Ovary (tissue), 10 donors: ENCODE measurements at places on chromosomes 11 and 22. TPM values are rescaled to one million over a fixed set of nuclear protein-coding genes. Genes with fewer than 3 reads are reported as not detected.

GRCh38 chr11:114321621-114322257 lies 25.5 kb downstream of the NNMT start:
- no peaks in the 10 kb centered on the region for H3K27me3 ChIP-seq
- H3K4me1 ChIP-seq, result no peaks in the 10 kb centered on the region
- H3K4me3 ChIP-seq, result no peak overlapping the region
- DNase-seq, result no peak
- H3K27ac ChIP-seq, result no peak overlapping the region

DNA sequence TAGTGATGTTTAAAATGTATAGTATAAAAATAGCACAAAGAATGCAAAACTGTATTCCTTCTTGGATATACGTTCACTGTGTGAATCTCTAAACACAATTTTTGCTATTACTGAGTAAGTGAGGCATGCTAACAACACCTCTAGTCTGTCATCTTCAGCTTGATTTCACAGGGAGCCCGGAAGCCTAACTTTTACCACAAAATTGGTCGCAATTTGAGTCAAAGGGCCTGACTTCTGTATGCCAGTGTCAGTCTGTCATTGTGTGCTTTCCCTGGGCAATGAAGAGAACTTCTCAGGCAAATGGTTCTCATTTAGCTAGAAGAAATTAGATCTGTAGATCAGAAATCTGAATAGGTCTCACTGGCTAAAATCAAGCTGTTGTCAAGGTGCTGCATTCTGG lies 1059.5 kb downstream of the FAM181B start:
- H3K27ac ChIP-seq, result no peak overlapping the region
- H3K36me3 ChIP-seq, result no peaks in the 10 kb centered on the region
- no peak overlapping the region for H3K4me3 ChIP-seq
- no peaks in the 10 kb centered on the region for H3K4me1 ChIP-seq
- no peak for DNase-seq

DNA sequence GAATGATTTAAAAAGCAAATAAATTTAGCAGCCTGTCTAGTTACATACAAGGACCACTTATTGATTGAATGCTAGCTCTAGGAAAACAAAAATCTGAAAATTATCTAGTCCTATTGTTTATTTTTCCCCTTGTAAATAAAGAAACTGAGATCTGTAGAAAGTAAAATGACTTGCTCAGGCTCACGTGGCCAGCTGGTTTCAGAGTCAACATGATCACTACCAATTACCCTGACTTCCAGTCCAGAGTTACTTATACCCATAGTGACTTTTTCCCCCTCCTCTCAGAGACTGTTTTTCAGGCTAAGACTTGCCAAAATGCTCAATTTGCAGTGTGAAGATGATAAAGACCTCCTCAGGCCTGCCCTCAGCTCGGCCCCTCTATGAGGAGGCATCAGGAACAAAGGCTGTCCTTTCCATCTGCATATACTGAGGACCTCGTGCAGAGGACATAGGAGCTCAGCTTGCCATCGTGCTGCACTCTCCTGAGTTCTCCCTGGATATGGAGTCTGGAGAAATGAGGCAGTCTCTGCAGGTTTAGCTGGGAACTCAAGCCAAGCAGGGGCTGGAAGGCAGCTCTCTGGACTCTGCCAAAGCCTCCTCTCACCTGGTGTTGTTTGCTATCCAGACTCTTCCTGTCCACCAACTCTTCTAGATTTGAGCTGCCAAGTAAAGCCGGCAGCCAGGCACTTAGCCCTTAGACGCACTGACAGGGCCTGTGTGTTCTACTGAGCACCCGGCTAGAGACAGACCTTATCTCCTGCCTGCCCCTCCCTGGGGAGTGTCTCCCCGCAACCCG lies 883.3 kb downstream of the NTM start:
- H3K4me1 ChIP-seq, result no peaks in the 10 kb centered on the region
- H3K4me3 ChIP-seq, result no peak overlapping the region
- no peaks in the 10 kb centered on the region for H3K36me3 ChIP-seq
- no peaks in the 10 kb centered on the region for H3K27me3 ChIP-seq
- DNase-seq, result no peak
- H3K27ac ChIP-seq, result no peak overlapping the region

Gene OR2AG1
- not detected for total RNA-seq

Gene CTSF
- 188 TPM for total RNA-seq

Gene KLHL35
- total RNA-seq, result 1.1 TPM
